ENCODE measurements at places on chromosomes 6 and 20.

GRCh38 chr6:82588859-82589412 lies 225.3 kb downstream of the TPBG start:
- no peak for DNase-seq

DNA sequence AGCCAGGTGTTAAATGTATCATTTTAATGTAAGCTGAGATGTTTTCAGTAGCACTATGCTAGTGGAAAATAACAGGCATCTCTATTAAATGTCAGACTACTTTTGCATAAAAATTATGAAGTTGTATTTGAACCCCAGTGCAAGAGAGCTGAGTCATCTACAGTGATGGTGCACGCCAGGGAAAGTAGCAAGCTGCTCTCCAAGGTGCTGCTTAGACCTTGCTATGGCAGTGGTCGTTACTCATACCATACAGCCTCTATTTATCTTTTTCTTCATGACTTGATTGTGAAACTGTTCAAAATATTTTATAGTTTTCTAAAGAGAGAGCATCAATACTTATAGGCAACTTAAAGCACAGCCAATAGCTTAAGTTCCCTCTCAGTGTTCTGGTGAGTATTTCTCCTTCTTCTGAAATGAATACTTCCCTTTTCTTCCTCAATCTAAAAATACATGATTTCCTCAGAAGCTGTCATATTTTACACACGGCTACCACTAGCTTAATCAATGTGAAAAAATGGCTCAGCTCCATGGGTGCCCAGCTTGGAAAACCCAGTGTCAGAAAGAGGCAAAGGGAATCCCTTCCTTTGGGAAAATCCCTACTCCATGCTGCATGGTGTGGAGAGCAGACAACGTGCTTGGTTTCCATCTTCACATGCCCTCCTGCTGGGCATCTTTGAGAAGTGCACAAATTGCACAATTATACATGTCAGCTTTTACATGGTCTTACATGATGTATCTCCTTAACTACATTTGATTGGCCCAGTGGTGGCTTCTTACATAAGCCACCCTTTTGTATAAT lies 105.6 kb downstream of the ELOVL4 start:
- no peak for DNase-seq

DNA sequence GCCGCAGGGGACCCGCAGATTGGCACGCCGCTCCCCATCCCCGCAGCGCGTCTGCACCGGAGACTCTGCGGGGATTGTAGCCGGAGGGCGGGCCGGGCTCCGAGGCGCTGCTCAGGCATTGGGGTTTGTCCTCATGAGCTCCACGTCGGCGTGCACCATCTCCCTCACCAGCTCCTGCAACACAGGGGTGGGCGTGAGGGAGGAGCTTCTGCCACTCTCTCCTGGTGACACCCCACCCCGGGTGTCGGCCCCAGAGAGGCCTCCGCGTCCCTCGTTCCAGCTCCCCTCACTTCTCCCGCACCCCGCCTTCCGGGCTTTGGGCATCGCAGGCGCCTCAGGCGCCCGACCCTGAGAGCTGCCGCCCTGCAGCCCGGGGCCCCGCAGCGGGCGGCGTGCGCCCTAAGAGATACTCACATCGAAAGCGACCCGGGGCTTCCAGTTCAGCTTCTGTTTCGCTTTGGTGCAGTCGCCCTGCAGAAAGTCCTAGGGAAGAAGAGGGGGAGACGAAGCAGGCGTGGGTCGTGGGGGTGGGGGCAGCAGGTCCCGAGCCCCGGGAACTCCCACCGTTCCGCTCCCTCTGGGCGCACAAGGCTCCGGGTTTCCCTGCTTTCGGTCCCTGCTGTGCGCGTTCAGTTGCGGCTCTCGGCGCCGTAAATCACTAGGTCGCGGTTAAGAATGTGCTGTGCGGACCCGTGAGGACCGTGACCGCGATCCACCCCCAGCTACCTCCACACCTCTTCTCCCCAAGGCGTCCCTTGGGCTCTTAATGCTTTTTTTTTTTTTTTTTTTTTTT lies 14.5 kb downstream of the FOXC1 start:
- DNase-seq = no peak

GRCh38 chr6:37050045-37050853 lies 44.8 kb downstream of the FGD2 start:
- DNase-seq = peak; percentile 67

Data from CD4-positive, alpha-beta T cell treated with Interleukin-12 subunit alpha and Interleukin-12 subunit beta, for 1 hour (primary cell).